ENCODE measurements at places on chromosomes 2 and 18. TPM values are rescaled to one million over a fixed set of nuclear protein-coding genes. Genes with fewer than 3 reads are reported as not detected.

Gene PXDN
- total RNA-seq: 324 TPM

Gene ASAP2
- 66.2 TPM for total RNA-seq

Gene SPRED2
- 17.4 TPM for total RNA-seq

Gene SYT4
- not detected for total RNA-seq

Gene BOLL
- total RNA-seq: not detected

Gene C1QL2
- total RNA-seq: not detected

Gene ANKRD44
- 56.3 TPM for total RNA-seq

Gene UBXN4
- 75.6 TPM for total RNA-seq

Gene FAM228A
- 1.4 TPM for total RNA-seq

Gene HDHD2
- total RNA-seq: 17.4 TPM

Gene TXNDC2
- 0.36 TPM for total RNA-seq

Gene LBX2
- total RNA-seq: 5.4 TPM

Gene C2orf72
- total RNA-seq: not detected

Gene ITGB6
- total RNA-seq: under 0.01 TPM

Gene UGT1A4
- not detected for total RNA-seq

Gene RND3
- total RNA-seq: 298 TPM

Gene TBR1
- total RNA-seq: not detected

Gene SRD5A2
- total RNA-seq: not detected

Gene C2orf49
- total RNA-seq: 18.1 TPM

Gene FARSB
- 14.7 TPM for total RNA-seq

Gene RAB27B
- total RNA-seq: 99.0 TPM

Gene FTCDNL1
- 5.0 TPM for total RNA-seq

Gene GRP
- not detected for total RNA-seq

Gene CCDC102B
- 9.4 TPM for total RNA-seq
